ENCODE measurements at places on chromosomes 4 and X. TPM values are rescaled to one million over a fixed set of nuclear protein-coding genes. Genes with fewer than 3 reads are reported as not detected.

- no peak overlapping the region for H3K4me3 ChIP-seq
- H3K27me3 ChIP-seq: no peaks in the 10 kb centered on the region
- no peaks in the 10 kb centered on the region for H3K4me1 ChIP-seq
- no peak for DNase-seq
- peaks cover 1% of the 10 kb centered on the region for H3K36me3 ChIP-seq
Observed at GRCh38 chr4:2617955-2618354, 81.5 kb downstream of the FAM193A start.

DNA sequence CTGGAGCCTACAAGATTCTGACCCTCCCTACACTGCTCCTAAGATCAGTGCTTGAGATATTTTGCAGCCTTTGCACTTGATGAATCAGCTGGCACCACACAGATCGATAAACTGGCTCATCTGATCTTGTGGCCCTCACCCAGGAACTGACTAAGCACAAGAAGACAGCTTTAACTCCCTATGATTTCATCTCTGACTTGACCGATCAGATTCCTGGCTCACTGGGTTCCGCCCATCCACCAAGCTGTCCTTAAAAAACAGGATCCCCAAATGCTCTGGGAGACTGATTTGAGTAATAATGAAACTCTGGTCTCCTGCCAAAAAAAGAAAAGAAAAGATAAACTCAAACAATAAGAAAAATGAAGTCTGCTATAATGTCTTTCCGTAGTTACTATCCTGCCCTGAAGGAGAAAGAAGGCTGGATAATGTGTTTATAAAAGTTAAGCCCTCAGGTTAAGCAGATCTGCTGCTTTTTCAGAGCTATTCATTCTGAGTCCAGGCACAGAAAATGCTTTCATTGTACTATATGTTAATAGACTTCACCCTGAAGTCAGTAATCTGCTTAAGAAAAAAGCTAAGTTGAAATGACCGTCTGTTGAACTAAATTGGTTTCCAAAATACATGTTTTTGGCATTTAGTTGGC is 795.2 kb downstream of the TRIML1 start:
- H3K36me3 ChIP-seq: no peaks in the 10 kb centered on the region
- H3K4me1 ChIP-seq: no peaks in the 10 kb centered on the region
- H3K4me3 ChIP-seq: no peak overlapping the region
- DNase-seq: no peak
- H3K27ac ChIP-seq: no peak overlapping the region

- no peaks in the 10 kb centered on the region for H3K4me1 ChIP-seq
- H3K4me3 ChIP-seq: no peak overlapping the region
- no peaks in the 10 kb centered on the region for H3K27me3 ChIP-seq
- DNase-seq: no peak
Observed at GRCh38 chr4:45317276-45317675, 590.9 kb upstream of the GNPDA2 start.

The FGF5 gene
- total RNA-seq: 3.4 TPM

All from GM12878 (cell line).